ENCODE measurements at places on chromosomes 13 and 19.
A peak's percentile ranks its signal among the peaks of the same experiment; 100 is the strongest.

DNA sequence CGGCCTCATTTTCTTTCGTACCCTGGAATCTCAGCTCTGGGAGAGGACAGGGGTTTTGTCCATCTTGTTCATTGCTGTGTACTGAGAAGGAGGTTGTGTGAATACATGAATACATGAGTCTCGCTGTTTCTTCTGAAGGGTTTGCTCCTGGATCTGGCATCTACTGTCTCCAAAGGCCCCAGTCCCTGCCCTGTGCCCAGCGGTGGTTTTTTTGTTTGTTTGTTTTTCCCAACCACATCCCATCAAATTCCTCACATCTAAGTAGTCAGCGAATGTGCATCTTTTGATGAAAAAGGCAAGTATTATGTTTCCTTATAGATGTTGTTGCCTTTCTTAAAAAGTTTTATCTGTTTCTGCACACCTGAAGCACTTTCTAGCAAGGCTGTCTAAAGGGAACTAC is 12.5 kb downstream of the DCAF15 start:
- no peak for DNase-seq

DNA sequence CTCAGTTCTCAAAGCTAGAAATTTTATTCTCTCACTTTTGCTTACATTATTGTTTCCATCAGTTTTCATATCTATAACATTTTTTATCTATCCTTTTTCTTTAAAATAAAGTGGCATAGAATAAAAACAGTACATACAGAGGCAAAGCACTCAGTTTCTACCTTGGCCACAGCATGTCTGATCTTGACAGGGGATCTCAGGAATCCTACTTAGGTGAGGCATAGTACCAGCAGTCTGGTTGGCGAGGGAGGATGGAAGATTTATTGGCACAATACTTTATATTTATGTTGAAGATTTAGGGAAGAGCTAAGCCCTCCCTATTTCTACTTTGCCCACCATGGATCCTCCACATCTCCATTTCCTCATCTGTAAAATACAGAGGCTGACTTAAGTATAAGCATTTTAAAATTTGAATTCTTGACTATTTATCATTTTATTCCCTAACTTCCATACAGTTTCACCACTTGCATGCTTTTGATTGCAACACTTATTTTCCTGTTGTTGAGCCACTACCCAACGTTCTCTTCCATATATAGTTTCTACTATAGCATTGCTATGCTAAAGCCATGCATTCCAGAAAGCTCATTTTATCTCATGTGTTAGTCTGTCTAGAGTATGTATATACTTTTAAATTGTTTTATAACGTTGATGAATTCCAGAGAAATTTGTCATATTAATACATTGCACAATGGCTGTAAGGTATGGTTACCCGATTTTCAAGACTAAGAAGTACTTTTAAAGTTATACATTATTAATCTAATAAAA is 506.7 kb downstream of the KCTD12 start:
- DNase-seq, result no peak

DNA sequence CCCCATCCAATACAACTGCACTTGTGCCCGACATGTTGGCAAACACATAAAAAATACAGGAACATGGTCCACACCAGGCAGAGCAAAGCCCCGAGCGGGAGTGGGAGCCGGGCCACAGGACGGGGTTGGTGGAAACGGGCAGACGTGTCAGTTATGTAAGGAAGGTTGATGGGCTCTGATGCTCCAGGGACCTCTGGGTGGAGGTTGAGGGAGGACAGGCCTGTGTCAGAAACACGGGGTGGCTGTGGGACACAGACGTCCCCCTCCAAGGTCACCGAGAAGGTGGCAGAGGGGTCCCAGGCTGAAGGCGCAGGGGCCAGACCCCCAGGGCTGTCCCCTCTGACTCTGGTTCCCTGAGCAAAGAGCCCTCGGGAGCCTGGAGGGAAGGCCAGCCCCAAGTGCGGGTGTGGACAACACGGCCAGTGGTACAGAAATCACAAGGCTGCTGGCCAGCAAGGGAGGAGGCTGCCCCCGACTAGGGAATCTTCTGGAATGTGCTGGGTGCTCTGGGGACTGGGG is 31.4 kb upstream of the C13orf46 start:
- no peak for DNase-seq

GRCh38 chr19:30064348-30064699 is 122.3 kb downstream of the URI1 start:
- DNase-seq, result no peak

DNA sequence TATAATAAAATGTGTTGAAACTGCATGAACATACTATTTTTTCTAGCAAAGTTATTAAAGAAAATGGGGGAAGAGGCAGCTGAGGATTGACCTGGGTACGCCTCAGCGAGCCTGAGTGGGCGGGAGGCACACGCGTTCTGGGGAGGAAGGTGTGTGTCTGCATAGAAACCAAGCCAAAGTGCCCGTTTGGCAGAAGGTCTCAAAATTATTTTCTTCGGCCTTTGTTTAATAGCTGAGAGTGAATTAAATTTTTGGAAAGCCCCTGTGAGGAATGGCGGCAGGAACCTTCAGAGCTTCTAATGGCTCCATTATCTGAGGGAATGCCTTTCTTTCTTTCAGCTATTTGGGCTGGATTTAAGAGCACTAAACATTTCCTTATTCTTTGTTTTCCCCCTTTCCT is 5.2 kb downstream of the ZIC2 start:
- no peak for DNase-seq

DNA sequence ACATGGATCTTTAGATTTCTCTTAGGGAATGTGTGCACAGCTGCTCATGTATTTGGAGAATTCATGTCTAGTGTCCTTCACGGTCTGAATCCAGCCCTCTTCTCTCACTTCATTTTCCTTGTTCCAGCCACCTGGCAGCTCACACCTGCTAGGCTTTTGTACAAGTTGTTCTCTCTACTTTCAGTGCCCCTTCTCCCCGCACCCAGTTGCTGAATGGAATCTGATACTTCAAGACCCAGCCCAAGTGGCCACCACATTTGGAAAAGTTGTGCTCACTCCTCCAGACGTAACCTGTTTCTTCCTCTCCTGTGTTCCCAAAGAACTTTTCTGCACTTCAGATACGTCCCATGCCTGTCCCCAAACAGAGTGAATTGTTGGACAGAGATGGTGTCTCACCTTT is 235.6 kb downstream of the SHISA2 start:
- DNase-seq, result no peak

GRCh38 chr13:103539265-103539664 is 473.0 kb upstream of the SLC10A2 start:
- no peak for DNase-seq

GRCh38 chr13:27619728-27620376 is 477 bp downstream of the LNX2 start:
- no peak for DNase-seq

- DNase-seq, result no peak
Observed at GRCh38 chr19:55443824-55444480, 852 bp upstream of the SHISA7 start.

- no peak for DNase-seq
Observed at GRCh38 chr19:11018763-11019162, 57.9 kb downstream of the SMARCA4 start.

DNA sequence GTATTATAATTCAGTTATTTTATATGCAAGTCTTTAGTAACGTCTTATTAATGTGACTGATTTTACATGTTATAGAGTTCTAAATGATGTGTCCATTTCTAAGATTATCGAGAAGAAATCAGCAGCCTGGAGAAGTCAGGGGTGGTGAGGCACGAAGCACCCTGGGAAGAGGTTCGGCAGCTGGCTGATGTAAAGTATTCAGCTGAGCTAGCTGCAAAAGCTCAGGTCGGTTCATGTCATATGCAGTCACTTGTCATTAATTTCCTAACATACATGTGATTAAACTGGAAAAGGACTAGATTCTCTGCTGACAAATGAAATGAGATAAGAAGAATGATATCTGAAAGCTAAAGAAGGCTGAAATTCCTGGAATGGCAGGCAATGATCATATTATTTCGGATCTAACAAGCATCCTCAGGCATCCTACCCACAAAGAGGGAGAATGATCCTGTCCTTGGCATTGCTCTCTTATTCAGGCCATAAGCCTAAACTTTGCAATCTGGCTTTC is 383.0 kb upstream of the SLITRK1 start:
- DNase-seq, result no peak

DNA sequence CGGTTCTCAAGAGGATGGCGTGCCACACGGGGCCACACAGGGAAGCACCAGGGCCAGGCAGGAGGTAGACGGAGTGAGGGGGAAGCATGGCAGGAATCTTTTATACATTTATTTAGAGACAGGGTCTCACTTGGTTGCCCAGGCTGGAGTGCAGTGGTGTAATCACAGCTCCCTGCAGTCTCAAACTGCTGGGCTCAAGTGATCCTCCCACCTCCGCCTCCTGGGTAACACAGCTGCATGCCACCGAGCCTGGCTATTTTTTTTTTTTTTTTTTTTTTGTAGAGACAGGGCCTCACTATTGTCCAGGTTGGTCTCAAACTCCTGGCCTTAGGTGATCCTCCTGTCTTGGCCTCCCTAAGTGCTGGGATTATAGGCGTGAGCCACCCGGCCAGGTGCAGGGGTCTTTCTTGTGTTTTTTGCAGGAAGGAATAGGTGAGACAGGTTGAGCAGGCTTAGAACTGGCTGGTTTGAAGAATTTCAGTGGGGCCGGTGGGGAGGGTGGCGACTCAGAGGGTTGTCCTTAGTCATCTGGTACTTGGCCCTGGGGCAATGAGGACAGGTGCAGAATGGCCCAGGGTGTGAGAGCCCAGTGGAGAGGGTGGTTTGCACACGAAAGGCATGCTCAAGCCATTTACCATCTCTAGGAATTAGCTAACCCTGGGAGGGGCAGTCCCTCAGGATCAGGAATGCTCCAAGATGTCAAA is 7.6 kb downstream of the SSC5D start:
- DNase-seq, result no peak

DNA sequence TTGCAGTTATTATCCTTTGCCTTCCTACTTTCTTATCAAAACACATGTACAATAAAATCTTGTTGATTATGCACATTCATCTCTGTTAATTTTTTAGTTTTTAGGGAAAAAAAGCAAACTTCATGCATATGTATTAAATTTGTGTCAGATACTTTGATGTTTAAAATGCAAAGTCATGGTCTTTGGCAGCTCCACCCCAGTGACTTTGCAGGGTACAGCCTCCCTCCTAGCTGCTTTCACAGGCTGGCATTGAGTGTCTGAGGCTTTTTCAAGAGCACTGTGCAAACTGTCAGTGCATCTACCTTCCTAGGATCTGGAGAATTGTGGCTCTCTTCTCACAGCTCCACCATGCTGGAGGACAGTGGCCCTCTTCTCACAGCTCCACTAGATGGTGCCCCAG is 1988.1 kb upstream of the PCDH20 start:
- DNase-seq, result no peak

DNA sequence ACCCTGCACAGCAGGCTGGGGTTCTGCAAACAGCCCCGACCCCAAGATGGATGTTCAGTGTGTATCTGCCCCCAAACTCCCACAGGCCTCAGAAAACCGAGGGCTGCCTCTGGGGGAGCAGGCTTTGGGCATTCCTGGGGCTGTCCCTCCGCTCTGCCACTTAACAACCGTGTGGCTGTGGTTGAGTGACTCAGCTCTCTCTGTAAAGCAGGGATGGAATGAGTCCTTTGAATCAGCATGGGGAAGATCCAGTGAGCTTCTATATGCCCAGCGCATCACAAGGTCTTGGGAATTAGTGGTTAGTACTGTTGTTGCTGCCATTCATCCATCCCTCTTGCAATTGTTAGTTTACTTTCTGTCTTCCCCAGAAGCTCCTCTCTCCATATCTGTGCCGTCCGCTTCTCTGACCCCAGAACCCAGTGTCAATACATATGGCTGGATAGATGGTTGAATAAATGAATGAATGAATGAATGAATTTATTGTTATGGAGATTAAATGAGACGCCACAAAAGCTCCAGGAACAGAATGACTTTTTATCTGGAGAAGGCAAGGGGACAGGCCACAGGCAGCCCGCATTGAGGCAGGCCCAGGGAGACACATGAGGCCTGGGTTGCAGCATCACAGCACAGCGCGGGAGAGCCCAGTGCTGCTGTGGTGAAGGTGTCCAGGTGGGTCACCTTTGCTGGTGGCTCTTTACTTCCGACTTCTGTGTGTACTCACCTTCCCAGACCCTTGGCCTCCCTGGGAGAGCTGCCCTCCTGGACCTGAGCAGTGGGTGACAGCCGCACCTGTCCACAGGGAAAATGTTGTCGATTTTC is 89.2 kb downstream of the RGCC start:
- DNase-seq, result peak; percentile 83

GRCh38 chr13:41579881-41580280 is 122.5 kb downstream of the RGCC start:
- DNase-seq, result no peak

DNA sequence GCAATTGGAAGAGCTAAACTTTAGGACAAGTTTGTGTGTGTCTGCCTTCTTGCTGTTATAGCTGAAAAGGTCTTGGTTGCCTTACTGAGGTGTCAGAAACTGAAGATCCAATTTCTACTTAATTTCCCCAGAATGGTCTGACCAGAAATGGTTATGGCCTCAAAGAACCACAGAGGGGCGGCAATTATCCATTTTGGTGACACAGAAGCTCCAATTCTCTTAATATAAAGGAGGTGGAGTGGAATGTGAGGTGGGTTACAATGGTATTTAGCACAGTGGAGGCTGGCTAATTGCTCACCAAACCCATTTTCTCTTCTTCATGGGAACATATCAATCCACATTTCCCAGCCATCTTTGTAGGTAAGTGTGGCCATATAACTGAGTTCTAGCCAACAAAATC is 1157.2 kb downstream of the OLFM4 start:
- DNase-seq, result no peak

DNA sequence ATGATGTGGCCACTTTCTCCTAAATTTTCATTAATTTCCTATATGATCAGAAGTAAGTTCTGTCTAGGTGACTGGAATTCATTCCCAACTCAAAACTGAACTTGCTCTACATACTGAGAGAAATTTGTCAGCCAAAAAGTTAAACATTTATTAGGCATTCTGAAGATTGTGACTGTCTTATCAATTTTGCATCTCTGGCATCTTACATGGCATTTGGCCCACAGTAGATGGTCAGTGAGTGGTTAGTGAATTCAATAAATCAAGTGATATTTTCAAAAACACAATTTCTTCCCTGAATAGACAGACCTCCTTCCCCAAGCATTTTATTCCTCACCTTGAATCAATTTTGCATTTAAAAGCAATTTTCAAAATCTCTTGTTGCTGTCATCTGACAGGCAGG is 363.2 kb upstream of the NBEA start:
- no peak for DNase-seq

DNA sequence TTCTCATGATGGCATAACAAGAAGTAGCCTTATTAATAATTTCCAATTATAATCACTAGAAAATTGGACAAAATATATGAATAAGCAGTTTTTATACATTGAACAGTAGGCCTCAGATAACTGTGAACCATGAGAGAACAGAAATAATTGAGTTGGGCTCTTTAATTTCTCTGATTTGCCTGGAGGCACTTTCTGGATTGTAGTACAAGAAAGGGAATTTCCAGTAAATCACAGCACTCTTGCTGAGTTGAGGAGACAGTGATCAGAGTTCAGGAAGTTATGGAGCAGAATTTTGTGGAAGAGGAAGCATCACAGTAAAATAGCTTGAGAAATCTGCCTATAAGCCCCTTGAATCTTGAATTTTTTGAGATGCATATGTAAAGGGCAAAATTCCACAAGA is 216.2 kb downstream of the MAB21L1 start:
- no peak for DNase-seq

- DNase-seq, result no peak
Observed at GRCh38 chr19:58166708-58167280, 16.1 kb upstream of the ZNF274 start.

Data from RCC 7860 (cell line).